ENCODE measurements at places on chromosomes 1 and 21.

GRCh38 chr1:231318568-231318967 is 19.1 kb downstream of the EXOC8 start:
- peak; percentile 19 for DNase-seq

DNA sequence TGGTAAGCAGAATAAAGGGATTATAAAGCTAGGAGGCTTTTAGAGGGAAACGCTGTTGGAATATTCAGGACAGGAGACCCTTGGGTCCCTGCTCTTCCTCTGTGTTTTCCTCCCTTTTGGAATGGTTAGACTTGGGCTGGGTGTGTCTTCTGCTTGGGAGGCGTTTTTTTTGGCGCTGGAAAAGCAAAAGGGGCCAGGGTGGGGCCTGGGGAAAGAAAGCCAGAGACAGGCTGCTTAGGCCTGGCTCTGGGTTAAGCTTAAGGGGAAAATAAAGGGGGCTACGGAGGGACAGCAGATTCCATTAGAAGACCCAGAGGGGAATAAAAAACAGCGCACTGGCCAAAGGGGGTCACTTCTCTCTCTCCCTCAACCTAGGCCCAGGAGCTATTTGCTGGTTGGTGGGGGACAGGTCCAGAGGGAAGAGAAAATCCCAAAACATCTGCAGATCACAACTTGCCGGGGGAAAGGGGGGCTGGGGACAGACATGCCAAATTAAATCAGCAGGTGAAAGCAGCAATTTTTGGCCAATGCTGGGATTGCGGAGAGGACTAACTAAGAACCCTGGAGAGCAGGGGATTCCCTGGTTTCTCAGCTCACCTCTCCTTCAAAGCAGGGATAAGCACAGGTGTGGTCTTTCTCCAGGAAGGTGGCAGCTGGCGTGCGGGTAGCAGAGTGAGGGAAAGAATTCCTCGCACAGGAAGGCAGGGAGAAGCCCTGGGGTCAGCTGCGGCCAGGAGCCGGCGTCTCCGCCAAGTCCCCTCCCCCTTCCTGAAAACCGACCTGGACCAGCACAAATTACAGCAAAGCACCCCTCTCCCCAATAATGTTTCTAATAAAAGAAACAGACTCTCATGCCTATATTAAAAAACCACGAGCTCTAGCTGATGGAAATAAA is 82.2 kb upstream of the AK4 start:
- no peak for DNase-seq

DNA sequence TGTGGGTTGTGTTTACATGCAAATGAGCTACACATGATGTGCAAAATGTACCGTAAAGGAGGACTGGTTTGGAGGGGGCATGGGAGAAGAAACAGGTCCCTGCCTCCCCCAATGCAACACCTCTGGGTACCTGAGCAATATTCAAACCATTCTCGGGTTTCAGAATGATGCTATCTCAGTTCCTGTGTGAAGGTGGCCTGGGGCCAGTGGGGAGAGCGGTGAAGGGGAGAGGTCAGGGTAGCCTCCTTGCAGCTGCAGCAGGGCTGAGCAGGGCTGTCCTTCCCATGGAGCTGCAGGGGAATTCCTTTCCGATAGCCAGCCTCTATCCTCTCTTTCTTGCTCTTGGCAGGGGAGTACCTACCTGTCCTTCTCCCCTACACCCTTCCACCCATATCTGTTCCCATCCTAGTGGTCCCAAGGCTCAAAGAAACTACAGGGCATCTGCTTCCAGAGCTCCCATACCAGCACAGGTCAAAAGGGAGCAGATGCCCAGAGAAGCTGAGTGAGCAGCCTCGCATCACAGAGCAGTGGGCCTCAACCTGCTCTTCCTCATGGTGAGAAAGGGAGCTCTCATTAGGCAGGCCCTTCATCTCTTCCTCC is 11.9 kb downstream of the MEF2D start:
- DNase-seq: no peak

DNA sequence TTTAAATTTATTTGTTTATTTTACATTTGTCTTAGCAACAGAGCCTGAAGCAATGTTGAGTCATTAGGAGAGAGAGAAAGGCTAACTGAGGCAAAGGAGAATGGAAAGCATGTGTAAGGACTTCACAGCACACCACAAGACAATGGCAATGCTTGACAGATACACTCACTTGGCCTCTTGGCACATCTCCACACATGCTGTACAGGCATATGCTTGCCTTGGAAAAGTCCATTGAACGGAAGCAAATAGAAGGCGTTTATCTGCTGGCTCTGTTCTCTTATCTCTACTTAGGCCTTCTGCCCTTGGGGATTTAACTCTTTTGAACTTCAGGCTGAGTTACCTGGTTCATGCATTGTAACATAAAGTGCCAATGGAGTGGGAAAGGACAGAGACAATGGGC is 262.2 kb upstream of the POU3F1 start:
- no peak for DNase-seq

GRCh38 chr1:94772230-94772641 is 47.9 kb upstream of the SLC44A3 start:
- no peak for DNase-seq
